ENCODE measurements at places on chromosomes 1 and 21.
A peak's percentile ranks its signal among the peaks of the same experiment; 100 is the strongest.

DNA sequence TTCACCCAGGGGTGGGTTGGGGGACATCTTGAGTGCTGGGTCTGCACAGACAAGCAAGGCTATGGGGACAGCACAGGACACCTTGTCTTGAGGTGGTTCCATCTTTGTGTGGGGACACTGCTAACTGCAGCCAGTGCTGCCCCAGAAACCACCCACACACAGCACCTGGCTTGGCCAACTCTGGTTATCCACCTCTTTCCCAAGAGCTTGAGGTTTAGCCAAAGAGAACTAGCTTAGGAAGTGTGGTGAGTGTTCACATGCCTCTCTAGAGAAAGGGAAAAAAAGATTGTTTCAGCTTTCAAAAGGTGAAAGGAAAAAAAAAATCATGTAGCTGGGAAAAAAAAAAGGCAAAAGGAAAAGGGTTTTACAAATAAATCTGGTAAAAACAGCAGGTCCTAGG lies 32.4 kb downstream of the BCAR3 start:
- DNase-seq, result no peak

DNA sequence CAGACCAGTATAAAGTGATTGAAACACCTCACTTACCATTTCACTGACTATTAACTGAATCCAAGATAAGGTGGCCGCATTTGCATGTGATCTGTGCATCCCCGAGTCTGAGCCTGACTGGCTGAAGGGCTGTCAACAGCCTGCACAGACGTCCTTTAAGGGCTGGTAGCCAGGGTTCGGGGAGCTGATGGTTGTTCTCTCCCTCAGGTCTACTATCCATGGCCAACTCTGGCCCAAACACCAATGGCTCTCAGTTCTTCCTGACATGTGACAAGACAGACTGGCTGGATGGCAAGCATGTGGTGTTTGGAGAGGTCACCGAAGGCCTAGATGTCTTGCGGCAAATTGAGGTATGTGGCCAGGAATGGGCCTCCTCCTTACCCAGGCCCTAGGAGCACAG lies 14.0 kb downstream of the PPIE start:
- no peak for DNase-seq

DNA sequence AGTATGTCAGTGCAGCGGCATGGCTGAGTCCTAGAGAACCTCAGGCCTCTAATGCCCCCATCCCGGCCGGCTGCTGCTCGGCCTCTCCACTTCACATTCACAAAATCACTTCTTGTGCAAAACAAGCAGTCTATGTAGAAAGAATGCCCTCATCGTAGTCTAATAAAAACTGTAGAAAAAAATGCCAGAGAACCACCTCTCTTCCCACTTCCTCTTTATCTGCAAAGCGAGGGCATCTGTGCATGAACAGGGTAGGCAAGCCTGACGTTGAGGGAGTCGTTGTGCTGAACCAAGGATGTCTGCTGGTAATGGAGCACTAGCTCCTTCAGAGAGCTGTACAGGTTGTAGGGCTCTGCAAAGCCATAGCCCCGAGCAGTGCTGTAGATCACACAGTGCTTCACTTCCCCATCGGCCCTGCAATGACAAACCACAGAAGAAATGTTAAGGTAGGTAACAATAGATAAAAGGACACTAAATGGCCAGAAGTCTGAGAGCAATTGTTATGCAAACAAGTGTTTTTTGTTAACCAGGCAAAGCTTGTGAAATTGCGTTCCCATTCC lies 88.9 kb downstream of the PIK3R3 start:
- DNase-seq, result no peak

DNA sequence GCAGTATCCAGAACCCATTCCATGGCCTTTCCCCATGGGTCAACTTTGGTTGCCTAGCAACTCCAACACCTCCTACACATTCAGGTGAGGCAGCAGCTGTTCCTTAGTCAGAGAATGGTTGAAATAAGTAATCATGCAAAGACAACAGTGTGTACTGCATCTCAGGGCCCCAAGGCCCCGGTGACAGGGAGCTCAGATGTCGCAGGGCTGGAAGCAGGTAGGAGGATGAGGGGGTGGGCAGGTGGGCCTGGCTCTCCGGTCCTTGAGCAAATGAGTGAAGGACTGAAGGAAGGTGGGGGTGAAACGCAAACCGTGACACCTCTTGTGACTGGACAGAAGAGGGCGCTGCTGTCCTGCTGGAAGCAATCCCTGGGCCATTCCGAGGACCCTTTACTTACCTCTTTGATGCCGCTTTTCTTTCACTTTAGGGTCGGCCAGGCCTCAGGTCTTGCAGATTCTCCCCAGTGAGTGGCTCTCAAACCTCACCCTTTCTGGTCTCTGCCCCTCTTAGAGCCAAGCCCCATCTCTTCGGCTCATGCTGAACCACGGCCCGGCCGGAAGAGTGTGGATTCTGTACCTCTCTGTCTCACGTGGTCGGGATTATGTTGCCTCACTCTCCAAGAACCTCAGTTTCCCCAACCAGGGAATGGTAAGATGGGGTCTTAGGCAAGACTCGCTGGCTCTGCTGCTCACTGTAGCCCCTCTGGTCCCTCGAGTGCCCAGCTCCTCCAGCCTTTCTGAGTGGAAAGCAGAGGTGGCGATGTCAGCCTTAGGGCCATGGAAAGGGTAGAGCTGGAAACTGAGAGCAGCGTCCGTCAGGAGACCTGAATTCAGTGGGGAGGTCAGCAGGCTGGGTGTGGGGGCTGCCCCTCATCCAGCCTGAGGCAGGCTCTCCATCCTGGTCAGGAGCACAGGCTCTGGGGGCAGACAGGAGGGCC lies 5.6 kb upstream of the KCNA10 start:
- peak; percentile 34 for DNase-seq

GRCh38 chr1:61388566-61388965 lies 306.2 kb downstream of the NFIA start:
- no peak for DNase-seq

- DNase-seq, result no peak
These were observed 343.1 kb downstream of the NTNG1 start for GRCh38 chr1:107483949-107484348.

DNA sequence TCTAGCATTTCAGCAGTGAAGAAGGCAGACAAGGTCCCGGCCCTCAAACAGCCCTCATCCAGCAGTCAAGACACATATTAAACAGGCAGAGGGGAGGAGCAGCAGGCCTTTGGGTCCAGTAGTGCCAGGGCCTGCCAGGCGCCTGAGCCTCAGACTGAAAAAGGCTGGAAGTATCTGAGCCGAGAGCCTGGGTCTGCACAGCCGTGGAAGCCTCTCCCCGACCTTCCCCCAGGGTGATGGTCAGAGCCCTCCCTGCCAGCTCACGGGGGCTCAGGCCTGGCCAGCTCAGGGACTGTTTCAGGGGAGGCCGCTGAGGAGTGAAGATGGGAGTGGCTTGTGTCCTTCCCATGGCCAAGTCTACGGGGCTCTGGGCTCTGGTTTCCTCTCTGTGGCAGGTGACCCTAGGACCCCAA lies 565.2 kb downstream of the PTPRU start:
- no peak for DNase-seq

DNA sequence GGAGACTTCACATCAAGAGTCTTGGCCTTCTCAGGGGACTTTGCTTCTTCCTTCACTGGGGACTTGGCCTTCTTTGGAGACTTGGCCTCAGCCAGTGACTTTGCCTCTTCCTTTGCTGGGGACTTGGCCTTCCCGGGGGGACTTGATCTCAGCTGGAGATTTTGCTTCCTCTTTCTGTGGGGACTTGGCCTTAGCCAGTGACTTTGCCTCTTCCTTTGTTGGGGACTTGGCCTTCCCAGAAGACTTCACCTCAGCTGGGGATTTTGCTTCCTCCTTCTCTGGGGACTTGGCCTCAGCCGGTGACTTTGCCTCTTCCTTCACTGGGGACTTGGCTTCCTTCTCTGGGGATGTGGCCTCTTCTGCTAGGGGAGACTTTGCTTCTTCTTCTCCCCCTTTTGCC lies 13.5 kb upstream of the CD2 start:
- no peak for DNase-seq

DNA sequence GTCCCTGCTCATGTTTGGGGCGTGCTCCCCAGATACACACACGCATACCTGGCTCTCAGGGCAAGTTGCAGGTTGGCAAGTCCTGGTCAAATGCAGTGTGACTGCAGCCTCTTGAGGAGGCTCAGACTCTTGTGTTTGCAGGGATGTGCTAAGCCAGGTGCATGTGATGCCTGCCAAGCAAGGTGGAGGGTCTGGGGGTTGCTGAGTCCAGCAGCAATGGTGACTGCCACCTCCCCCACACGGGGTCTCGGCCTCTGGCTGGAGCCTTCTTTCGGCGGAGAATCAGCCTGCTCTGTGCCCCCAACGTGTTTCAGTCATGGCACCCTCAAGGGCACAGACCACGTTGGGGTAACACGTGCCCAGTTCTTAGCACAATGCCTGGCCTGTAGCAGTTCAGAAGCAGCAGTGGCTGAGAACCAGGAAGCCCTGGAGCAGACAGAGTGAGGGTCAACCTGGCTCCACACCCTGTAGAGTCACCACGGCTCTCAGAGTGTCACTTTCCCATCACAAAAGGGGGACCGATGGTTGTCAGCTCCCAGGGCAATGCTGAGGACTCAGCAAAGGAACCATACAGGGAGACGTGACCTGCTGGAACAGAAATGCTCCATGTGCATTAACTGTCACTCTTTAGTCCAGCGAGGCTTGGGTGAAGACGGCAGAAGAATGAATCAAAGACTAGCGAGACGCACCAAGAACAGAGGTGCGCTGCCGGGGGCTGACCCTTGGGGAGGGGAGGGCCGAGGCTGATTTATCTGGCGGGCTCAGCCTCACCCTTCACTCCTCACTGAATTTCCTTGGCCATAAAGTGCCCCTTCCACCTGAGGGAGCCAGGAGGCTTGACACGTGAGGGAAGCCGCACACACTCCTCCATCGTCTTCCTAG lies 109.0 kb downstream of the PGBD5 start:
- DNase-seq, result no peak

DNA sequence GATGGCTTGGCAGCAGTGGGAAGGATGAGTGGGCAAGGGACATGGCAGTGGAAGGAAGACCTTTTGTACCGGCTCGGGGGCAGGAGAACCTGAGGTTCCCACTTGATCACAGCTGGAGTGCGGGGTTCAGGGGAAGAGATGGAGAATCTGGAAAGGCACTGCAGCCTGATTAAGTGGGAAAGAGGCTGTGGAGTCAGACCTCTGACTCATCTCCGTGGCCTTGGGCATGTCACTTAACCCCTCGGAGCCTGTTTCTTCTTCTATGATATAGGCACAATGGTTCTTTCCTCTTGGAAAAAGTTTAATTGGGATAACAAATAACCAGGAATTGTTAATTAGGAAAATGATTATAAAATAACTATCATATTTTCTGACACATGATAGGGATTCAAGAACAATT lies 13.1 kb upstream of the TMEM61 start:
- DNase-seq, result no peak

DNA sequence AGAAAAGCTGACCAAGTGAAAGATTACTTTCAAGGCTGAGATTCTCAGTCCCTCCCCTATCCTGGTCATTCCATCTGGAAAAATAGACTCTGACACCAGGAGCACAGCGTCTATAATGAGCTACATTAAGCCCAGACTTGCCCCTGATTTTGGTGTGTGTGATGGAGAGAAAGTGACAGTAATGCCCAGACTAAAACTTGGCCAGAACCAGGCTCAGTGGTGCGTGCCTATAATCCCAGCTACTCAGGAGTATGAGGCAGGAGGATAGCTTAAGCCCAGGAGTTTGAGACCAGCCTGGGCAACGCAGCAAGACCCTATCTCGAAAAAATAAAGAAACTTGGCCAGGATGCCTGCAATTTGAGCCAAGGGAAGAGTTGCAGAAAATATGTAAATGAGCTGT lies 15.9 kb downstream of the PLEKHA6 start:
- no peak for DNase-seq

DNA sequence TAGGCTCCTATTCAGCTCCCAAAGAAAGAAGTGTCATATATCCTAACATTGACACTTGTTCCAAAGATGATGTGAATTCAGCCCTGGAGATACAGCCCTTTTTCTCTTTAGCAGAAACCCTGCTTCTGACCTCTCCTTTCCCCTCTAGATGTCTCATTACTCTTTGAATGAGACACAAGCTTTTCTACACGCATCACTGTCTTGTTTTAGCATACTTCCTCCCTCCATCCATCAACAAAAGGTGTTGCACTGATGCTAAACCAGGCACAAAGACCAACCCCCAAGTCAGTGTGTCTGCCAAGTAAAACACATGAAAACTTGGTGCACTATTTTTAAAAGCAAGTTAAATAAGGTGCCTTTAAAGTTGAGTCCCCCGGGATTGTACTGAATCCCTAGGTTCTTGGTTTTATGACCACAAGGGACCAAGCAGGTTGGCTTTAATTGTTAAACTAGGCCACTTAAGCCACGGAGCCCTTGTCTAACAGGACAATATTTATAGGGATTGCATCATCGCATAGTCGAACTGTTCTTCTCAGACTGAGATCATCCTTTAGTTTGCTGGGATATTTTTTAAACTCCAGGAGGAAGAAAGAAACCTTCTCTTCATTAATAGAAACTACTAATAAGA lies 101.0 kb upstream of the GUCA2B start:
- DNase-seq, result no peak

DNA sequence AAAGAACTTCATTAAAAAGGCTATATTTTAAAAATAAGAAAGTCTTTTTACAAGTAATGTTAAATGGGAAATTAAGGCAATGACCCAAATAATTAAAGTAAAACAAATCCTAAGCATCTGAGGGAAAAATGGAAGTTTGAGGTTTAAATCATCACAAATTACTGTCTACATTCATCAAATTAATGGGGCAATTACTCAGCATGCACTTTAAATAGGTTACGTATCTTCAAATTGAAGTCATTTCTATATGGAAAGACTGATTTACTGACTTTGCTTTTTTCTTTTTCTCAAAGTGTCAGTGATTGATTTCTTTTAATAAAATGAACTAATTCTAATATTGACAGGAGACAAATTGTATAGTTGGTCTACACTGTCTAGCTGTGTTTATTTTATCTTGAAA lies 1452.3 kb downstream of the NCAM2 start:
- no peak for DNase-seq

DNA sequence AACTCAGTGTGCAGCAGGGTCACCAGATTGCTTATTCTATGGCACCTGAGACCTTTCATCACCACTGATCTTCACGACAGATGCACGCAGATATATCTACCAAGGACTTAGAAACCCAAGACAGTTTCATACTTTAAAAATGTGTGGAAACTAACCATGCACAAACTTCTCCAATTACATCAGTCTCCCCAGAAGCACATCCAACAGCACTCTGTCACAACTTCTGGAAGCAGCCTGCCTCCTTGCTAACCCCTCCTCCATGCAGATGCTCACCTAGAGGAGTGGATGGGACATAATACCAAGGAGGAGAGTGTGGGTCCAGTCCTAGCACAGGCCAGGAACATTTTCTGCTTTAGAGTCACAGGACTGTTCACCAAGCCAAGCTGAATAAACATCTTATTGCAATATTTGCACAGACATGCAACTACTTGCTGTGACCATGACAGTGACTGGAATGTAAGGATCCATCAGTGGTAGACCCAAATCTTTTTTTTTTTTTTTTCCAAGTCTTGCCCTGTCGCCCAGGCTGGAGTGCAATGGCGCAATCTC lies 69.4 kb downstream of the HIVEP3 start:
- no peak for DNase-seq

GRCh38 chr21:35850029-35850428 lies 210.3 kb downstream of the SETD4 start:
- DNase-seq, result no peak
